ENCODE measurements at places on chromosomes 4 and X.

DNA sequence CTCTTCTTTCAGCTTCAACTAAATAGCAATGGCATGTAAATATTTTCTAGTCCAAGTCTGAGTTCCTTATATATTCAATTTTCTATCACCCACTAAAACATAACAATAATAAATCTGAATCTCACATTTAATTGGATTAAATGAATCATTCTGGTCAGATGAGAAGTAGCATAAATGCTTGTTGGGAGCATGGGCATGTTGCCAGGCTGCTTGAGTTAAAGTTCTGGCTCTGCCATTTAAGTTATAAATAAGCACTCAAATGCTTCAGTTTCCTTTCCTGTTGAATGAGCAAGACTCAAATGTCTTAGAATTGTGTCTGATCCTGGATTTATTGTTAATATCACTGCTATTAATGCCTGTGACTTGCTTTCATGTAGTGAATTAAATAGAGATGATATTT lies 496.3 kb downstream of the STPG2 start:
- no peak for DNase-seq

DNA sequence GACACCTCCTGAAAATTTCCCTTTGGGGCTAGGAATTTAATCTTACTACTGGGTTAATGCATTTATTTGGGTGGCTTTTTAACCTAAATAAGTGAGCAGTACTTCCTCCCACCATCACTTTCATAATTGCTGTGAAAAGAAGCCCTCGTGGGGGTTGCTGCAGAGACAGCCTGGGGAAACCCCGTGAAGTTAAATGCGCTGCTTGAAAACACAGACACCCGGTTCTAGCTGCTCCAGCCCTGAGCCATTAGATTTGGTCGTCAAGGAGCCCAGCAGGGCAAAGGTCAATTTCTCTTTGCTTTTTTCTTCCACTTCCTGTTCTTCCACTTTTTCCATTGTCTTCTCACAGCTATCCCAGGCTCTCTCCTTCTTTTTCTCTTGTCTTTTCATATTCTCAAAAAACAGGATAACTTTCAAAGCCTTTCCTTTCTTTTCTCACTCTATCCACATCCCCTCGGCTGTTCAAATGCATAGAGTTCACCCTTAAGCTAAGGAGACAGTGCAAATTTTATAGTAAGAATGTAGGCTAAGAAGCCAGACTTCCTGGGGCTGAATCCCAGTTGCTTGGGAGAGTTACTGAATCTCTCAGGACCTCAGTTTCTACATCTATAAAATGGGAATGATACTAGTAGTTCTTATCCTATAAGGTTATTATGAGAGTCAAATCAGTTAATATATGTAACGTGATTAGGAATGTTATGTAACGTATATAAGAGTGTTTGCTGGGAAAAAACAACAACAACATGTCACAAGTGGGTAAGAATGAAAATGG lies 91.5 kb upstream of the ZNF827 start:
- no peak for DNase-seq

DNA sequence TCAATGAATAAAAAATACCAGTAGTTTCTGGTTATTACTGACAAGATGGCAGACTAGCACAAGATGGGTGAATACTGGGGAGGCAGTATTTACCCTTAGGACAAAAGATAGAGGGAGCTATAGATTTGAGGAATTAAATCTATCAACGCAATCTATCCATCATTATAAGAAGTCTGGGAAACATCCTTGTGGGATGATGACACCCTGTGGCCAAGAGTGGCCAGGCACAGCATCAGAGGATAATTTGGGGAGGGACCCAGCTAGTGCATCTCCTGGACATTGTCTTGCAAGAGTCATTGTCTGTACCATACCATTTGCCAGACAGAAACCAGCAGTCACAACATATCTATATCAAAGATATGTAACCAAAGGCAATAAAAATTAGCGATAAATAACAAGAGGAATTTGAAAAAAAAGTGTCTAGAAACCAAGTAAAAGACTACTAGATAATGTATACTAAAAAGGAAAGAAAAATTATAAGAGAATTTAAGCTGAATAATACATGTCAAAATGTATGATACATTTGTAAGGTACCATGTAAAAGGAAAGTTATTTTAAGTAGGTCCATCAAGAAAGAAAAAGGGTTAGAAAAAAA lies 22.9 kb downstream of the KCTD8 start:
- no peak for DNase-seq

- no peak for DNase-seq
These were observed 1106.0 kb downstream of the STIM2 start for GRCh38 chr4:27966664-27967063.

- DNase-seq: no peak
These were observed at the start of gene TMEM35A for GRCh38 chrX:101078716-101079598. Gene TMEM35A (plus strand): TSS chrX:101078879. CDS start chrX:101079003, 124 bp downstream.

DNA sequence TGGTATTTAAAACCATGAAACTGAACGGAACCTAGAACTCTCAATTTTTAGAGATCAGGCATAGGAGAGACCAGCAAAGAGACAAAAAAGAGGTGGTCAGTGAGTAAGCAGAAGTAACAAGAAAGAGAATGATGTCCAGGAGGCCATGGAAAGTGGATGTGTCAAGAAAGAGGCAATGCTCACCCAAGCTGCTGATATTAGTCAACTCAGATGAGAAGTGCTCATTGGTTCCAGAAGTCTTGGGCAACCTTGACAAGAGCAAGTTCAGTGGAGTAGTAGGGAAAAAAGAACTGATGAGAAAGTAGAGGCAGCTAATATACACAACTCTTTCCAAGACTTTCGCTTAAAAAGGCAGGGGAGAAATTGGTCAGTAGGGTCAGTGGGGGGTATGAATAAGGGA lies 23.0 kb upstream of the CCDC149 start:
- no peak for DNase-seq

DNA sequence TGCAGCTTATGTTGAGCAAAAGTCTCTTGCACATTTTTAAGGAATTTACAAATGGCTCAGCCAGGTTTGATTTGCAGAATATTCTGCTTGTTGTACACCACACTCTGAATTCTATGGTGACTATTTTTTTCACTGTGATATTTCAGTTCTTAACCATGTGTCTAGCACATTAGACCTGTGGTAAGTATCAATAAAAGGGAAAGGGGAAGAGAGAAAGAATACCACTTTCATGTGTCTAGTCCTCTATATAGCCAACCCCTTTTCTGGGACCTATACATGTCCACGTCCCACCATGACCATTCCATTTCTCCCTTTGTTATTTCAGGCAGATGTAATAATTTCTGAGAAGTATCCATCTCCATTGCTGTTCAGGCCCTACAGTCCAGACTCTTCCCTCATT lies 121.3 kb upstream of the PNPLA4 start:
- DNase-seq: no peak
